ENCODE measurements at places on chromosomes 7 and 10.

DNA sequence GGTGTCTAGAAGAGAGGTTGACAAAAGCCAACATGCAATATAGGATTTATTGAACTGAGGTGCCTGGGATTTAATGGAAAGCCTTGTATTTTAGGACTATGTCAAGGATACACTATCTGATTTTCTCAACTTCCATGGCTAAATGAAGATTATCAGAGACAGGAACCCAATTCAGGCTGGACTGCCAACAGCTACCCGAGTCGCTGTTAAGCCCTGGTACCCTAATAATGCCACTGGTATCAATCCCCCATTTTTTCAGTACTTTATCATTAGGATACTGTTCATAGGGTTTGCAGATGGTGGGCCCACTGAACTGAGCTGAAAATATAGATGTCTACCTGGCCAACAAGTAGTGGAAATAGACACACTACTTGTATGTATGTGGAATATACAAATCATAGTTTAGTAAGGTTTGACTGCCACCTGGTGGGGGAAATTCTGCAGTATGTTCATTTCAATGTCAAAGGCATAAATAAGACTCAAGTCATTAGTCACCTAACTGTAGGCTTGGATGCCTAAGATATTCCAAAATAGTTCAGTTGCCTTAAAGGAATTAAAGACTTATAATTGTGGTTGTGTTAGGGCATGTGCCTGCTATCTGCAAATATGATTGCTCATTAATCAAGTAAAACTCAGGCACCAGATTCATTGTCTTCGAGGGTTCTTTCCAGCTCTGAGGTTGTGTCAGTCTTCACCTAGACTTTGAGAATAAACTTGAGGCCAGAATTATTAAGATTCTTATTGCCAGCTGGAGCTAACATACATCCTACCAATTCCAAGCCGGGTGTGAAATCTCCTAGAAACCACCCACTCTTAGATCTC lies 34.1 kb upstream of the NOBOX start:
- DNase-seq = peak; percentile 62

- no peak for DNase-seq
These were observed 48.8 kb downstream of the ADCYAP1R1 start for GRCh38 chr7:31100871-31101270.

DNA sequence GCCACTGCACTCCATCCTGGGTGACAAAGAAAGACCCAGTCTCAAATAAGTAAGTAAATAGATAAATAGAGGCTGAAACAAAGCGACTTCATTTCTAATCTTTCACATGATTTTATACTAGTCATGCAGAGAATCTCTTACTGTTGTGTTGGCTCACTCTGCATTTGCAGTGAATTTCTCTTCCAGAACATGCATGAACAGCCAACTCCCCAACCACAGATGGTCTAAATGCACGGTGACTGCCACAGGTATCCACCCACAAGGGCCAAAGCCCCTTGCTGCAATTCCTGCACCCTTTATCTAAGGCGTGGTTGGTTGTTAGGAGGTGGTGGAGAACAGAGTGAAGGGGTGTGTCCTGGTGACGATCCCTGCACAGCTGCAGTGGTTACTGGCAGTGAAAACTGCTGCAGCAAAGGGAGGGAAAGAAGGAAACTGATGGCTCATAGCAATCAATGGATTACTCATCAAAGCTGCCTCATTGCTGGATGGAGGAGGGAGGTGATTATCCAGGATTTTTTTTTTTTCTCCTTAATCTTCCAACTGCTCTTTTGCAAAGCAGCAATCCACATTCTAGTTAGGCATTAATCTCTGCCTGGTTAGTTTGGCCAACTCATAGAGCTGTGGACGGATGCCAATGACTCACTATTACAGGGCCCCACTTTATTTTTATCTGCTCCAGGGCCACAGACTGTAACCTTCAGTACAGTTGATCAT lies 50.6 kb downstream of the PRTFDC1 start:
- DNase-seq = peak; percentile 83

- no peak for DNase-seq
These were observed 243.1 kb downstream of the CTNNA3 start for GRCh38 chr10:67452892-67453291.

DNA sequence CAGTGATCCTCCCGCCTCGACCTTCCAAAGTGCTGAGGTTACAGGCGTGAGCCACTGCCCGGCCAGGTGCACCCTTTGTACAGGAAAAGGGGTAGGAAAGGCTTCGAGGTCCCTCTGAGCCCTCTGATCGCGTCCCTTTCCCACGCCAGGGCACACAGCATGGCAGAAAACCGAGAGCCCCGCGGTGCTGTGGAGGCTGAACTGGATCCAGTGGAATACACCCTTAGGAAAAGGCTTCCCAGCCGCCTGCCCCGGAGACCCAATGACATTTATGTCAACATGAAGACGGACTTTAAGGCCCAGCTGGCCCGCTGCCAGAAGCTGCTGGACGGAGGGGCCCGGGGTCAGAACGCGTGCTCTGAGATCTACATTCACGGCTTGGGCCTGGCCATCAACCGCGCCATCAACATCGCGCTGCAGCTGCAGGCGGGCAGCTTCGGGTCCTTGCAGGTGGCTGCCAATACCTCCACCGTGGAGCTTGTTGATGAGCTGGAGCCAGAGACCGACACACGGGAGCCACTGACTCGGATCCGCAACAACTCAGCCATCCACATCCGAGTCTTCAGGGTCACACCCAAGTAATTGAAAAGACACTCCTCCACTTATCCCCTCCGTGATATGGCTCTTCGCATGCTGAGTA lies 871 bp downstream of the POP7 start:
- no peak for DNase-seq

GRCh38 chr7:148699782-148700629 lies 1.3 kb downstream of the CUL1 start:
- DNase-seq = peak; percentile 35

GRCh38 chr7:96427143-96427542 lies 105.2 kb upstream of the SLC25A13 start:
- DNase-seq = no peak

DNA sequence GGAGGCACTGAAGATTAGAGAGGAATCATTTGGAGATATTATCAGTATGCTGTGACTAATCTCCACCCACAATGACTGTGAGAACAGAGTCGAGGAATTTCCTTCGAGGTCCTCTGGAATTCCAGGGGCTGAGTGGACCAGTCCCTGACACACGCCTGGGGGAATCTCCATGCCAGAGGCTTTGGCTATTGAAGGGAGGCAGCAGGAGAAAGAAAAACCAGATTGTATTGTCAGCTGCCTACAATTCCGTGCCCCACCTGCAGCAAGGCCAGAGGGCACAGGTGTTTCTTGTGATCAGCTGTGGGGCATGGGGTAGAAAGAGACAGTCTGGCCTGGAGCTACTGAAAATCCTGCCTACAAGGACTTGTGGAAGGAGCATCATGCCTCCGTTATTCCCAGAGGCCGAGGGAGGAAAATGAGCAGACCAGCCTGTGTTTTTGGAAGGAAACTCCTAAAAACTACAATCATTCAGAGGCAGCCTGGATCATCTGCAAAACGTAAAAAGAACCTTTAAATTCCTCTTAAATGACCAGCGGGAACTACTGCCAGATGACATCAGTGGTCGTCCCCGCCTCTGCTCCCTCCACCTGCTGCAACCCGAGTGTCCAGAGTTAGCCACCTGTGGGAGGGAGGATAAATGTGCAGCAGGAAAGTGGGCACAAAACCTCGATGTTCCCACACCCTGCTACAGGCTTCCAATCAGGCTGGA lies 25.4 kb upstream of the ANK3 start:
- DNase-seq = no peak

DNA sequence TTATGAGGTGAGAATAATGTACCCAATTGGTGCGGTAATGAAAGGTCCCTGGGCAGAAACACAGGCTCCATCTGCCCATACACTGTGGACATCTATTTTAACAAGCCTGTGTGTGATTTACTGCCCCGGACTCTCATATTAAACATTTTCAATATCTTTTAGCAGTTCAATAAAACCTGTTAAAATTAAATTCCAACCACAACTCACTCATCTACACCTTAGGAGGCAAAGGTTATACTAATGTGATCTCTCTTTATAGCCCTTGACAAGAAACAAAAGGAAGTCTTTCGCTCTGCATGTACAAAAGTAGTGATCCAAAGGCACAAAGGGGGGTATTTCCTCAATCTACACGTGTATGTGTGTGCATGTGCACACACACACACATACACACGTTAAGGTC lies 186.0 kb downstream of the PARD3 start:
- DNase-seq = no peak

- peak; percentile 64 for DNase-seq
These were observed 143.8 kb downstream of the ZNF22 start for GRCh38 chr10:45144326-45145070.

DNA sequence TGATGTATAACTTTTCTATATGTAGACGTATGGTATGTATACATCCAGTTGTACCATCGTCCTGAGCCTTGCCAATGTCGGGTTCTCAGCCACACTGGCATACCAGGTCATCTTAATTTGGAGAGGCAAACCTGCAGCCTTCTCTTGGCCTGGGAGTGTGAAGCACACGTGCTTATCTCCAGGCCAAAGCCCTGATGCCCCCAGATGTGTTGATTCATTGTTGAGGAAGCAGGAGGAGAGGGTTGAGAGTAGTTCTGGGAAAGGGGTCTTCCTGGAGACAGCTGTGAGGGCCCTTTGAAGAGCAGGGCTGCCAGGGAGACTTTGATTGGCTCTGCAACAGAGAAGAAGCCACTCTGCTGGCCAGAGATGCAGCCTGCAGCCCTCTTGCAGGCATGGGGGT lies 155.6 kb downstream of the ARHGAP21 start:
- no peak for DNase-seq

DNA sequence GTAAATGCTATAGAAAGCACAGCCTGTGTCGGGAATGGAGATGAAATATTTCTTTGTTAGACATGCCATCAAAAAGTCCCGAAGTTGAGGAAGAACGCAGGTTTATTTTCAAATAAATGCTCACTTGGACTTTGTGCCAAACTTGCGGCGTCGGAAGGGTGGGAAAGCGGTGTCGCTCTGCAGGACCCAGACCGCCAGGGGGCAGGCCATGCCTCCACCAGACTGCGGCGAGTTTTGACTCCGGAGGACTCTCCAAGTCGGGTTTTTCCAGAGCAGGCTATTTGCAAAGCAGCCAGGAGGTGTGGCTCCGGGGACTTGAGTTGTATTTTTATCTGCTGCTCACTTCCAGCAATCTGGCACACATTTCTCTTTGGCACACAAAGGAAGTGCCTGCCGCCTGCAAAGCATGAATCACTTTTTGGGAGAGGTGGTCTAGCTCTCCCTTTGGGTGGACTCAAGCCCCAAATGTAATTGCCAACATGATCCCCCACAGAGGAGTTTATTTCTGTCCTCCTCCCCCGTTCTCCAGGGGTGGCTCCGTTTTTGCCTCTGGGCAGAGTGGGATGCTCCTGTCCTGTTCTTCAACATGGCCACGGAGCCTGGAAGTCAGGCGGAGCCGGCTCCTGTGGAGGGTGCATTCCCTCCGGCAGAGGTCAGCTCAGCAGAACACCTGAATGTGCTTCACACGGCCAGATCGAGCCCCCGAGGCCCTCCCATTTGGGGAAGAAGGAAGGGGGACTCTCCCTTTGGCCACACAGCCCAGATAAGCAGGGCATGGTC lies 82.3 kb upstream of the GPR26 start:
- peak; percentile 72 for DNase-seq

- peak; percentile 51 for DNase-seq
These were observed 49.9 kb downstream of the DNAJC1 start for GRCh38 chr10:21953585-21954057.

DNA sequence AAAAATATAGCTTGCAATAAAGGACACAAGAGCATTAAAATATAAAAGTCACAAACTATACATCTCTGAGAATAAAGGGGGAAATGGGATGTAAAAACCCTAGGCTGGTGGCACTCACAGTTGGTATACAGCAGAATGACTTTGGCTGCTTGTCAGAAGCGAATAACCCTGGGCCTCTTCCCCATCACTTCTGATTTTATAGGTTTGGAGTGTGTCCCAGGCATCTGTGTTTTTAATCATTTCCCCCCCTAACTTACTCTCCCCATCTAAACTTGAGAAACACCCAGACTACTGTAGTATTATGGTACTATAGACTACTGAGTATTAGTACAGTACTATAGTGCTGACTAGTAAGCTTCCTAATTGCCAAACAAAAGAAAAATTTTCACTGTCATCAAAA lies 1.8 kb upstream of the RPA3 start:
- no peak for DNase-seq

DNA sequence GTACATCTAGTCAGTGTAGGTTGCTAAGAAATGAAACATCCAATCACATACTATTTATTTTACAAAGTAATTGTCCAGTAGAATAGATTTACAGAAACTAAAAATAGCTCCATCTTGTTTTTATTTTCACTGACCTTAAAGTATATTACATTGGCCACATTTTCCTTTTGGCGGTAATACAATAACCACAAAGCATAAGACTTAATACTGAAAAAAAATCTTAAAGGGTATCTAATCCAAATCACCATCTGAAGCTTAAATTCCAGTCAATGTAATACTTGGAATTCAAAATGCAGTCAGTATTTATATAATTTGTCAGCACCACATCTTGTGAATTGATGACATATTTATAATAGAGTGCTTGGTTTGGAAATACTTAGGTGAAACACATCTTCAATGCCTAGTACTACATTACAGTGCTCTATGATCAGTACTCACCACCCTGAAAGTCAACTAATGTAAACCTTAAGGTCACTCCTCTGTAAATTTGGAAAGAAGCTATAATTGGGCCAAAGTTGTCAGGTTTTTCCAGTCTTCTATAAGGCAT lies 8.9 kb downstream of the ANKMY2 start:
- no peak for DNase-seq

GRCh38 chr7:38220452-38220851 lies 42.4 kb downstream of the STARD3NL start:
- no peak for DNase-seq
